ENCODE measurements at places on chromosomes 11 and 22.

GRCh38 chr11:9719566-9720289 is 55.9 kb downstream of the SWAP70 start:
- no peak for DNase-seq

DNA sequence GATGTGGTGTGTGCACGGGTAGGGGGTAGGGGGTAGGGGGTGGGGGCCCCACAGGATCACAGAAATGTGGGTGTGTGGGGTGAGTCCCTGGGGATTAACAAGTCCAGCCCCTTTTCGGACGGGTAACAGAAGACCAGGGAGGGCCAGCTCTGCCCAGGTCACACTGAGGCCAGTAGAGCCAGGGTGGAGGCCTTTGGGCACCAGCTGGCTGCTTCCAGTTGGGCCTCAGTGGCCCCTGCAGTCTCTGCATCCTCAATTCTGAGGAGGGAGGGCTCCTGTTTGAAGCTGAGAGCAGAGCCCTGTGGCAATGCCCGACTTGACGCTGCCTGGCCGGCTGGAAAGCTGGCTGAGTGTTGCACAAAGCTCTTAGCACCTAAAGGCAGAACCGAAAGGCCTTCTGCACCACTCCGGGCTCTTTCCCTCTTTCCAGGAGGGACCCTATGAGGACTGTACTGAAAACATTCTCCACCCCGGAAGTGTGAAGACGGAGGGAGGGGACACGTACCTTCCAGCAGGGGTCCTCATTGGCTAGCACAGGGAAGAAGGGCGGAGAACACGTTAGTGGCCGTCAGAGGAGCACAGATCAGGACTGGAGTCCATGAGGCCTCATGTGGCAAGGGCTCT is 120.4 kb downstream of the PHF21B start:
- DNase-seq, result no peak

DNA sequence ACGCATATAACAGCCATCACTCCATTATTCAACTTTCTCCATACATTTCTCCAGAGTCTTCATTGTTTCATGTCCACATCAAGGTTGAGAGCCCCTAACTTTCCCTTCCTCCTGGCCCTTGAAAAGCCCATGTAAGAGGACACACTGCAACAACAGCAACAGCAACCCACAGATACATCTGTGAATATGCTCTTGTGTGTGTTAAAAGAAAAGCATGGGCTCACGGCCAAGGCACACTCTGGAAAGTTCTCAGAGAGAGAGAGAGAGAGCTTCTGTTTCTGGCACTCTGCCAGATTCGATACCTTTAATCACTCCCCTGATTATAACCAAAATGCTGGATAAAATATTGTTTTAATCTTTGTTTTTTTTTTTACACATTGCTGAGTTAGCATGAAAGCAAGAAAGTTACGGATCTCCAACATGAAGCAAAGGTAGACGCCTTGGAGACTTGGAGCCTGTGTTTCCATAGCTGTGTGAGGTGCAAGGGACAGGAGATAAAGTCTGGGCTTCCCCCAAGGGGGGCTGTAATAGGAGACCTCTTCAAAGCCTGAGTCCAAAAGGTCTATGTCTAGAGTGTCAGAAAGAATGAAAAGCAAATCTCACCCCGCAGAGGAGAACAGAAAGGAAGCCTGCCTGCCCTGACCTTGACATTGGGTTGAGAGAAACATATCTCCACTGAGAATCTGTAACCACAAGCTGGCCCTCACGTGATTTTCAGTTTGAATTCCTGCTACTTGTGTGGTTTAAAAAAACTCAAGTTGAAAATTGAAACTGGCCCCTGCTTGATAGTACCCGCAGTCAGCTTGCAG is 33.7 kb upstream of the MPPED1 start:
- DNase-seq, result no peak

DNA sequence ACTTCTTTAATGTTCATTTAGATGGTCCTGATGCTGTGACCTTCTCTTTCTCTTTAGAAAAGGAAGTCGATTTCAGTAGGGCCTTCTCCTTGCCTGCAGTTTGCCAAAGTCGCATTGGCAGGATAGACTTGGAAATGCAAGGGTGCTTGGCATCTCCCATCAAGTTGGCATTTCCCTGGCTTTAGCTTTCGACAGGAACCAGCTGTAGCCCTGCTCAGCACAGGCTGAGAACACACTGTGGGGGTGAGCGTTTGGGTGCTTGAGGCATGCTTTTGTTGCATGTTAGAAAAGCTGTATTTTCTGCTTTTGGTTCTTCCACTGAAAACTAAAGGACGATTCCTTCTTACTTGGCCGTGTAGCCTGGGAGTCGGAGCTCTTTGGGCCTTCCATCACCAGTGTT is 37.7 kb downstream of the LDLRAD3 start:
- DNase-seq, result no peak

GRCh38 chr11:11227296-11228085 is 125.6 kb downstream of the CSNK2A3 start:
- no peak for DNase-seq

GRCh38 chr11:2940921-2941821 is 12.0 kb upstream of the PHLDA2 start:
- DNase-seq, result no peak

GRCh38 chr11:117875382-117876058 is 938 bp downstream of the FXYD6 start:
- DNase-seq, result peak; percentile 49

DNA sequence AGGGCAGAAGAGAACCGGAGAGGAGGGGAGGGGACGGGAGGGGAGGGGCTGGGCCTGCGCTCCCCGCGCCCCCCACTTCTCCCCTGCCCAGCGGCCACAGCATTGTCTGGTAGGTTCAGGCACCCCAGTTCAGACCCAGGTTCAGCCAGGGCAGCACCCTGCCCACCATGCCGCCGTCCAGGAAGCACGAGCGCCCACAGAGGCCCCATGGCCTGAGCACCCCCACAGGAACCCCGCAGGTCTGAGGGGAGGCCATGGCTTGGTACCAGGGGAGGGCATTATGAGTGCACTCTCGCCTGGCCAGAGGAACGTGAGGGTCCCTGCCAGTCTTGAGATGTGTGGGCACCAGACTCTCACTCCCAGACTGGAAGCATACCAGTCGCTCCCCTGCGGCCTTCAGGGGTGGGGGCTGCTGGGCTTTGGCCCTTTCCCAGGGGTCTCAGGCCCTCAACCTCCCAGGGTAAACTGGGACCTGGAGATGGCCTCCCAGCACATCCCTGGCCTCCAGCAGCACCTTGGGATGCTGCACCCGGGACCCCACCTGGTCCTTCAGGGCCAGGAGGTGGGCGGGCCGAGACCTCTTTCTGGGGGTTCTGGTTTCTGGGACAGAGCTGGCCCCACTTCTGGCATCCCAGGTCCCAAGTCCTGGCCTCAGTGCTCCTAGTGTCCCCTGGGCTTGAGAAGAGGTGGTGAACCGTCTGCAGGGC is 597 bp upstream of the PLXNB2 start:
- DNase-seq, result no peak

DNA sequence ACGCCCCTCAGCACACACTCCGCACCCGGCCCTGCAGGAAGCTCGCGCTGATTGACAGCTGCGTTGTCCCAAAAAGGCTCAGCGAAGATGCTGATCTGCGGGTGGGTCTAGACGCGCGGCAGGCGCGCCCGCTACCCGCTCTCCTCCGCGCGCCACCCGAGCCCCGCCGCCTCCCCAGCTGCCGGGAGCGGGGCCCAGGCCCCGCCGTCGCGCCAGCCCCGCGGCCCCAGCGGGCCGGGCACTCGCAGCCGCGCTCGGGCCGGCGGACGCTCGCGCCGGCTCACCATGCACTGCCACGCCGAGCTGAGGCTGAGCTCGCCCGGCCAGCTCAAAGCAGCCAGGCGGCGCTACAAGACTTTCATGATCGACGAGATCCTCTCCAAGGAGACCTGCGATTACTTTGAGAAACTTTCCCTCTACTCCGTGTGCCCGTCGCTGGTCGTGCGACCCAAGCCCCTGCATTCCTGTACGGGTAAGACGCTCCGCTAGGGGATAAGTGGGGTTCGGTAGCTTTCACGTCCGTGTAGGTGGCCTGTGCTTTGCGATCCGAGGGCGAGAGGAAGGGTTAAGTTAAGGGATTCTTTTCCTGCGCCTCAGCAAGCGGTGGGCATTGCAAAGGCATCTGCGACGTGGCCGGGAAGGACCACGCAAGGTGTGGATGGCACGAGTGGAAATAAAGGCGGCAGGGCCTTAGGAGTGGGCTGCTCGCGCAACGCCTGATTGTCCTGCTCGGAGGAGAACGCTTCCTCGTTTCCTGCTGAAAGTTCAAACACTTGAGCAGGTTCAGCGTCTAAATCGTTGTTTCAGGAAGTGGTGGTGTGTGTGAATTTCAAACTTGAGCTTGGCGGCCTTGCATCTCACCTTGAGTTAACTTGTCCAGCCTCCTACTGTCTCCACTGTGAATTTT is at the start of gene BARX2:
Gene BARX2 (plus strand): TSS at position 98 of the 907 bp plus-strand sequence. CDS start 188 bp downstream, at position 286.
- DNase-seq, result no peak

DNA sequence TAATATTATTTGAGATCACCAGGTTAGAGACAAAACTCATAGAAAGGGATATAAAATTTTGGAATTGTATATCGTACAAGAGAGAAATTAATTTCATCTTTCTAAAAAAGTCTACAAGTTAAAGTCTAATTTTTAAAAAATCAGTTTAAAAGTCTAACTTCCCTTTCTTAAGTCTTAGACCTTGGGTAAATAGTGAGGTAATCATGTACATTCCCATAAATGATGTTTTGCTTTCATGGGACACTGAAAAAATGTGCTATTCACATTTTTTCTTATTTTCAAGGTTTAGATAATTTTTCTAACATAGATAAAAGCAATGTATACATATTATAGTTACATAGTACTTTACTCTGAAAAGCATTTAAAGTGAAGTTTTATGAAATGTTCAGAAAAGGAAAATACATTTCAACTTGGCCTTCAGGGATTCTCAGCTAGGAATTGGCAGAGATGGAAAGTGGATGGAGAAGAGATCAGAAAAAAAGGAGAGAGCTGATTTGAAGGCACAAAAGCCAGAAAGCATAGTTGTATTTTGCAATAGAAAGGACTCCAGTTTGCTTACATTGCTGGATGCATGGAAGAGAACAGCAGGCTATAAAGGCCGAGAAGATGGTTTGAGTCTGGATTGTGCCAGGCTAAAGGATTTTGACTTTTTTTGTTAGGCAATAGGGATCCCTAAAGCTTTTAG is 194.0 kb downstream of the CASP12 start:
- DNase-seq, result no peak

- DNase-seq, result no peak
Observed at GRCh38 chr11:116804001-116804400, 12.3 kb upstream of the APOA5 start.

DNA sequence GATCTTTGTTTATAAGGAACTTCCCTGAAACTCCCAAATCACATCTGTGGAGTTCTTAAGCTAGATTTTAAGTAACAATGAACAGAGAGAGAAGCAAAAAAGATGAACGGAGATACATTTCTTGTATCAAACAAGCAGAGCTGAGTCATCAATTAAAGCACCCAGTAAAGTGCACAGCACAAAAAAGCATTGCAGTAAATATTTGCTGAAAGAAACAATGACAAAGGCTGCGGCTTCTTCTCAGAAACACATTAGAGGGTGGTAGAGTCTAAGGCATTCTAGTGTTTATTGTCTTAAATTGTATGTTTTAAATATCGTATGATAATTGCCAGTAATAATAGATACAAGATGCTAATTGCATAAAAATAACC is 941.6 kb upstream of the CHORDC1 start:
- no peak for DNase-seq

DNA sequence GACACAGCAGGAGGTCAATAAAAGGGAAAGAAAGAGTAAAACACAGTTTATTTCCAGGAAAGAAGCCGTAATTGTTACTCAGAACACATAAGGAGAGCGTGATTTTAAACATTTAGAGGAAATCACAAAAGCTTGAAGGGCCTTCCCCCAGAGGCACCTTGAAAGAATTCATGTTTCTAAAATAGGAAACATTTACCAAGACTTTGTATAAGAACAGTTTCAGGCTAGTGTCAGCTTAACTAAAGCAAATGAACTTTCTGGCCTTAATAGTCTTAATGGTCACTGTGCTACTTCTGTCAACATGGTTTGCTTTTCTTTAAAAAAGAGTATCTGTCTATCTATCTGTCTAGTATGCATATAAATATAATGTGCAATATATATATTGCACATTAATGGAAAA is 208.8 kb downstream of the CNTN5 start:
- DNase-seq, result no peak

- DNase-seq, result no peak
Observed at GRCh38 chr22:43995798-43996169, 28.3 kb upstream of the PARVB start.

DNA sequence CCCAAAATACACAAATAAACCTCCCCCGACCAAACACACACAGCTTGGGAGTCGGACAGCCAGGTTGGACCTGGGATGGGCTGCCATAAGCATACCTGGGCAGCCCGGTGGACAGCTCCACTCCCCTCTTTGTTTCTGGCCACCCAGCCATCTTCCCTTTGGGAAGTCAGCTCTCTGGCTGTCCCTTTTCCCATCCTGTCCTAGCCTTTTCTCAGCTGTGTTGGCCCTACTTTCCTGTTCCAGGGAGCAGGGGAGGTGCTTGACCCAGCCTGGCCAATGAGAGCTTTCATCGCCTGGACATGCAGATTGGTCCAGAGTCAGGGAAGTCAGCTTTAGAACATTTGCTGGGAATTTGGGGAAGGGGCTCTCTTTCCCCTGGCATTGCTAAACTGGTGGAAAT is 68.7 kb upstream of the NECTIN1 start:
- DNase-seq, result no peak

- DNase-seq, result no peak
Observed at GRCh38 chr11:95661162-95661561, 128.4 kb downstream of the FAM76B start.

GRCh38 chr22:39718921-39719475 is 148.4 kb downstream of the CACNA1I start:
- no peak for DNase-seq

- no peak for DNase-seq
Observed at GRCh38 chr11:86977441-86978050, 22.4 kb upstream of the FZD4 start.

DNA sequence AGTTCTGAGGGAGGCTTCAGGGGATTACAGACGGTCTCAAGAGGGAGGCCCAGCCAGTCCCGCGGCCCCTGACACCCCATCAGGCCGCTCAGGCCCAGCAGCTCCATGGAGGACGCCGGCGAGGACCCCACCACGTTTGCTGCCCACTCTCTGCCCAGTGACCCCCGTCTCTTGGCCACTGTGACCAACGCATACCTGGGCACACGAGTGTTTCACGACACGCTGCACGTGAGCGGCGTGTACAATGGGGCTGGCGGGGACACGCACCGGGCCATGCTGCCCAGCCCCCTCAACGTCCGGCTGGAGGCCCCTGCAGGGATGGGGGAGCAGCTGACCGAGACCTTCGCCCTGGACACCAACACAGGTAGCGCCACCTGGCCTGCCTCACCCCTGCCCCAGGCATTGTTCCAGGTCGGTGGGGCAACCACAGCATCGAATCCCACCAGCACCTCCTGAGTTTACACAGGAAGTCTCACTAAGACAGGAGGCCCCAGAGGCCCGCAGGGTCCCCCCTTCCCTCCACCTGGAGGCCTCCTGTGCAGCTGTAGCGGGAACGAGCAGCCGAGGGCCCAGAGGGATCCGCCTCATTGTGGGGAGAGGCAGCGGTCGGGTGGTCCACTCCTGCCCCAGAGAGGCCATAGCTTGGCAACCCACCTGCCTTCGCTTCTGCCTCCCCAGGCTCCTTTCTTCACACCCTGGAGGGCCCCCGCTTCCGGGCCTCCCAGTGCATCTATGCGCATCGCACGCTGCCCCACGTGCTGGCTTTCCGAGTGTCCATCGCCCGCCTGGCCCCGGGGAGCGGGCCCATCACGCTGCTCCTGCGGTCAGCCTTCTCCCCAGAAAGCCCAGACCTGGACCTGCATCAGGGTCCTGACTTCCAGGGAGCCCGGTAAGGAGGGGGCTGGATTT is 1.0 kb downstream of the PGGHG start:
- no peak for DNase-seq
